ENCODE measurements at places on chromosomes 11 and 22. TPM values are rescaled to one million over a fixed set of nuclear protein-coding genes. Genes with fewer than 3 reads are reported as not detected.

Gene C22orf42
- total RNA-seq: not detected

DNA sequence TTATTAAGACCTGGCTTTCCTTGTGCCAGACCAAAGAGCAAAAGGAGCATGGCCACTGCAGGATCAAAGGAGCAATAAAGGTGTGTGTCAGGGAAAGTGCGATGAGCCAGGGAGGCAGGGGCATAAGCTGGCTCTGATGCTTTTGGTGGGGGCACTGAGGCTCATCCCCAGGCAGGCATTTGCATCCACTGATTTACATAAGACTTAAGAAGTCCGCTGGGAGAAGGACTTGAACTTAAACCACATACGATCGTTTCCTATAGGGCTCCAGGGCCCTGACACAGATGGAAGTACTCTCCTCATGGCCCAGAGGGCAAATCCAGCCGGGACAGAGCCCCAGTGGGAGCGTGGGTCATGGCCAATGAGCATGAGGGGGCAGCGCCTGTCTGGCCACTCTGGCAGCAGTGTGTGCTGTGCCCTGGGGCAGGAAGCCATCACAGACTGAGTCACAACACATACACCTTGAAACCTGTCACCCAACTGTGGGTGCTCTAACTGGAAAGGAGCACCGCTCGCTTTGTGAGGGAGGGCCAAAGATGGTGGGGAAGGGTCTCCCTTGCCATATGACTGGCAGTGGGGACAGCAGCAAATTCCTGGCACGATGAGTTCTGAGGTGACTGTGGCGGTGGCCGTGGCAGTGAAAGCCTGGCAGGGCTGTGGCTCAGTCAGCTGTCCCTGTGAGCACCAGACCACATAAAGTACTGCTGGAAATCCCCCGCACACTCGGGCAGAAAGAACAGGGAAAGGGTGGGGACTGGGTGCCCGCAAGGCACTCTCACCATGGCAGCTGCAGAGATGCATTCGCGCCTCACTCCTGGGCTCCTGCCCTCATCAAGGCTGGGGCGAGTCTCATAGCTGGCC lies 79.4 kb upstream of the LMO1 start:
- peak overlapping the region; percentile 9 for H3K4me3 ChIP-seq
- peaks cover 12% of the 10 kb centered on the region for H3K4me1 ChIP-seq
- H3K27ac ChIP-seq: peak overlapping the region; percentile 25

GRCh38 chr11:120645639-120646038 lies 134.1 kb downstream of the GRIK4 start:
- H3K36me3 ChIP-seq: no peaks in the 10 kb centered on the region
- no peak overlapping the region for H3K27ac ChIP-seq
- peaks cover 7% of the 10 kb centered on the region for H3K27me3 ChIP-seq
- DNase-seq: no peak

GRCh38 chr11:67033661-67034166 lies 10.8 kb downstream of the SYT12 start:
- peaks cover 40% of the 10 kb centered on the region for H3K27me3 ChIP-seq
- H3K27ac ChIP-seq: no peak overlapping the region
- H3K36me3 ChIP-seq: no peaks in the 10 kb centered on the region
- H3K4me3 ChIP-seq: no peak overlapping the region
- H3K4me1 ChIP-seq: no peaks in the 10 kb centered on the region

DNA sequence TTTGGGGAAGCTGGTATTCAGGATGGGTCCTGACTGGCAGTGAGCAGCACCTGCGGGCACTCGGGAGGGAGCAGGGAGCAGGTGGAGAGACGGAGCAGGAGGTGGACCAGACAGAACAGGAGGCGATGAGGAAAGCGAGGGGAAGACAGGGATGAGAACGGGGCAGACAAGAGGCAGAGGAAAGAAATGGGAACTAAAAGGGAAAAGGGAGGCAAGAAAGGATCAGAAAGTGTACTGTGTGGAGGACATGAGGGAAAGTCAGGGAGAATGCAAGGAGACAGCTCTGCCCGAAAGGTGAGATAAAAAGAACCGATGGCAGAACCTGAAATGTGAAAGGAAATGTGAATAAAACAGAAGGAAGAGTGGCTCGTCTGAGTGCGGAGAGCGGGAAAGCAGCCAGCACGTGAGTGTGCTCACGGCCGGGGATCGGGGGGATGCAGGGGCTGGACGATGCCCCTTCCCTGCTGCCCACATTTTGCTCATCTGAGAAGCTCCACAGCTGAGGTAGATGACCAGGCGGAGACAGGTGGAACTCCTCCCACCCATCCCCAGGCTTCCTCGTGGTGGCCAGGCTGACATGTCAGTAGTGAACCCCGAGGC lies 494.4 kb upstream of the B3GAT1 start:
- no peak for DNase-seq
- H3K36me3 ChIP-seq: no peaks in the 10 kb centered on the region
- no peaks in the 10 kb centered on the region for H3K4me1 ChIP-seq
- H3K4me3 ChIP-seq: no peak overlapping the region
- H3K27me3 ChIP-seq: peaks cover 18% of the 10 kb centered on the region

DNA sequence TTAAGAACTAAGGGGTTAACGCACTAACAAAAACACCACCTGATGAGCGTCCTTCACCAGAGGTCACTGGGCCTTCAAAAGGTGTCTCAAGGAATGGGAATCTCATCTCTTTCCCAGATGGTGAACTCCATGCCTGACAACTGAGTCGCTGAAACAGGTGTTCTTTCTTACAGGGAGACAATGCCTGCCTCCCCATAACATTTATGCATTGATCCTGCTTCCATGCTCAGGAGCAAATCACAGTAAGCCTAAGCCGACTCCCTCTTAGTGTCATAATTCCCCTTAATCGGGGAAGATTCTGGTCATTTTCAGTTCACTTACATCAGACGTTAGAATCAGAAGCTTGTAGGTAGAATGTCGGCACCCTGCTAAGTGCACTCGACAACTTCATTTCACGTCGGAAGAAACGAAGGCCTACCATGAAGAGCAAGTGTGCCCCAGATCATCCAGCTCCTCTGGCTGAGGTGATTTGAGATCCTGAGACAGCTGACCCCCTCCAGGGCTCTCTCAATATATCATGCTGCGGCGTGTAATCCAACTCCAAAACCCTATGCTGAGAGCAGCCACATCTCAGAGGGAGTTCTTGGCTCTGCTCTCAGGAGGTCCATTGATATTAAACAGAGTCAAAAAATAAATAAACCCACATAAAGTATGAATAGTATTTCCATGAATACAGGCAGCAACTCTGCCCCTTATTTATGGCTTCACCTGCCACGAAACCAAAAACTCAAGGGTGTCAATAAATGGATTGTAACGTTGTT lies 163.1 kb downstream of the LARGE1 start:
- no peaks in the 10 kb centered on the region for H3K4me1 ChIP-seq
- no peak overlapping the region for H3K4me3 ChIP-seq
- no peak for DNase-seq
- peaks cover 7% of the 10 kb centered on the region for H3K36me3 ChIP-seq
- no peak overlapping the region for H3K27ac ChIP-seq
- H3K27me3 ChIP-seq: no peaks in the 10 kb centered on the region

- no peak overlapping the region for H3K4me3 ChIP-seq
- H3K36me3 ChIP-seq: peaks cover 4% of the 10 kb centered on the region
- H3K4me1 ChIP-seq: peaks cover 2% of the 10 kb centered on the region
- DNase-seq: no peak
Observed at GRCh38 chr22:44848791-44849420, 96.5 kb downstream of the ARHGAP8 start.

- H3K36me3 ChIP-seq: no peaks in the 10 kb centered on the region
- H3K27ac ChIP-seq: no peak overlapping the region
- H3K27me3 ChIP-seq: no peaks in the 10 kb centered on the region
- no peak overlapping the region for H3K4me3 ChIP-seq
Observed at GRCh38 chr11:102081313-102081712, 28.9 kb upstream of the YAP1 start.

- H3K4me1 ChIP-seq: peaks cover 5% of the 10 kb centered on the region
- no peak overlapping the region for H3K4me3 ChIP-seq
- H3K36me3 ChIP-seq: no peaks in the 10 kb centered on the region
Observed at GRCh38 chr11:102761646-102762238, 18.7 kb downstream of the MMP10 start.

DNA sequence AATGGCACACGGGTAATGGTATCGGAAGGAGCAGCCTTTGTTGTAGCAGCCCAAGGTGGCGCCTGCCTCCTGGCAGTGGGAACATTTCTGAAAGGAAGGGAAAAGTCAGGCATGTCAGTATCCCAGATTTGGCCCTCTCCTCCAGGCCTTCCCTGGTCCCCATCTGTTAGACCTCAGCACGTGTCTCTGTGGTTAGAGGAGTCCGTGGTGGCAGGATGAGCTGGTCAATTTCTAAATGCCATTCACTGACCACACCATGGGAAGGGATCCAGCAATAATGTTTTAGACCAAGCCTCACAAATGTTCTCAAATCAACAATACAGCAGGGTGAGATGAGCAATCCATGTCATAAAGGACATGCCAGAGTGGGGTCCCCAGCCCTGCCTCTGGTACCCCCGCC lies 49.0 kb upstream of the CYP2D6 start:
- H3K4me3 ChIP-seq: peak overlapping the region; percentile 78
- no peak for DNase-seq
- H3K4me1 ChIP-seq: peaks cover 87% of the 10 kb centered on the region
- H3K27ac ChIP-seq: peak overlapping the region; percentile 64
- peaks cover 10% of the 10 kb centered on the region for H3K36me3 ChIP-seq

DNA sequence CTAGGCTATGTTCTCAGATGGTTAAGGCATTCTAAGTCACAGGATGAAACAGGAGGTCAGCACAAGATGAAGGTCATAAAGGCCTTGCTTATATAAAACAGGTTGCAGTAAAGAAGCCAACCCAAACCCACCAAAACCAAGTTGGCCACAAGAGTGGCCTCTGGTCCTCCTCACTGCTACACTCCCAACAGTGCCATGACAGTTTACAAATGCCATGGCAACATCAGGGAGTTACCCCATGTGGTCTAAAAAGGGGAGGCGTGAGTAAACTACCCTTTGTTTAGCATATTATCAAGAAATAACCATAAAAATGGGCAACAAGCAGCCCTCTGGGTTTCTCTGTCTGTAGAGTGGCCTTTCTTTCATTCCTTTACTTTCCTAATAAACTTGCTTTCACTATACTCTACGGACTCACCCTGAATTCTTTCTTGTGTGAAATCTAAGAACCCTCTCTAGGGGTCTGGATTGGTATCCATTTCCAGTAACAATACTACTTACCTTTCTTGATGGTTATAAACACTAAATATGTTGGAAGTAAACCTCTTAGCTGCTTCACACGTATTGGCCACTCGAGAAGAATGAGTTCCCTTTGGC lies 1237.9 kb downstream of the FAM181B start:
- no peak overlapping the region for H3K4me3 ChIP-seq
- H3K27me3 ChIP-seq: no peaks in the 10 kb centered on the region
- no peaks in the 10 kb centered on the region for H3K36me3 ChIP-seq
- H3K4me1 ChIP-seq: no peaks in the 10 kb centered on the region

DNA sequence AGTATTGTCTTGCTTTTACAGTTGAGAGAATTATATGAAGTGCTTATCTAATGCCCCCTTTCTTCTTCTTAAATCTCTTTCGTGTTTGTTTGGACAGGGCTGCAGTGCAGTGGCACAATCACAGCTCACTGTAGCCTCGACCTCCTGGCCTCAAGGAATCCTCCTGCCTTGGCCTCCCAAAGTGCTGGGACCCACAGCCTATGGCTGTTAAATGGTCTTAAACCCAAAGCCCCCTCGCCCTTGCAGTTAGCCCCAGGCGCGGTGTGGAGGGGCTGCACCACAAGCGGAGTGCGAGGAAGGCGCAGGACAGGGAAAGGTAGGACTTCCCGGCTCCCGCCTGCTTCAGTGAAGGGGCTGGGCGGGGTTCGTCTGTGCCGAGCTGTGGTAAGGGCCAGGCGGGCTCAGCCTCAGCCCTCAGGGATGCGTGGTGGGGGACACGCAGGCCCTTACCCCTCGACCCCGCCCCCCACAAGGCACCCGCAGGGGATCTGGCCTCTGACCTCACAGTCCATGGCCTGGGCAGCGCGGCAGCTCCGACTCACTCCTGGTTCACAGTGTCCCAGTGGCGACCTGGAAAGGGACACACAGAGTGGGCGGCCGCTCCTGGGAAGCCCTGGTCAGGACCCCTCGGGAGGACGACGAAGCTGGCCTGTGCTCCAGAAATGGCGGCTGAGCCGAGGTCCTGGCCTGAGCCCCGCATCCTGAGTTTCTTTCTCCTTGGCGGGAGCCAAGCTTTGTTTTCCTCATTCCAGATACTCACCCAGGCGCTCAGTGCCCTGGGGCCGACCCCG lies 24.5 kb downstream of the BID start:
- H3K27ac ChIP-seq: no peak overlapping the region
- no peak for DNase-seq
- no peak overlapping the region for H3K4me3 ChIP-seq
- H3K27me3 ChIP-seq: no peaks in the 10 kb centered on the region
- H3K36me3 ChIP-seq: no peaks in the 10 kb centered on the region

DNA sequence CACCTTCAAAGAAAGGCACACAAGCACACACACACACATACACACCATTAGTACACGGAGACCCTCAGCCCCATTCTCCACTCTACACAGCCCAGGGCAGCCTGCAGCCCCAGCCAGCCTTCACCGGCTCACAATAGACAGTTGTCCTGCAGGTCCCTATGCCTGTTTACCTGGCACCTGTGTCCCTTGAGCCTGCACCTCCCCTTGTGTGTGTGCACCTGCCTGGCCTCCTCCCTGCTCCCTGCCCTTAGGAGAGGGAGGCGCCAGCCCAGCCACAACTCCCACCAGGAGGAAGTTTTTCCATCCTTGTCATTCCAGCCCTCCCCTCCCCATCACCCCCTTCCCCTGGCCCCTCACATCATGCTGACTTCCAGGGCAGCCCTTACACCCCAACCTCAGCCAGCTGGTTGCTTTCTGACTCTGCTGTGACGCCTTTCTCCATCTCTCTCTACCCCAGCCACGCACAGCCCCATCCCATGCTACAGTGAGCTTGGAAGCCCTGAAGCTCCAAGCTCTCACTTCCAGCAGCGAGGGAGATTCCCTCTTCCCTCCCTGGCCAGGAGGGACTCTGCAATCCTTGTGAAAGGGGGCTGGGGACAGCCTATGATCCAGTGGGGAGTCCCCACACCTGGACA lies 4.4 kb downstream of the AHNAK start:
- peak overlapping the region; percentile 54 for H3K27ac ChIP-seq
- H3K4me3 ChIP-seq: peak overlapping the region; percentile 96
- no peak for DNase-seq
- H3K4me1 ChIP-seq: peaks cover 72% of the 10 kb centered on the region
- H3K36me3 ChIP-seq: peaks cover 1% of the 10 kb centered on the region

GRCh38 chr11:90661233-90661632 lies 438.4 kb upstream of the CHORDC1 start:
- no peaks in the 10 kb centered on the region for H3K4me1 ChIP-seq
- H3K27ac ChIP-seq: no peak overlapping the region
- H3K27me3 ChIP-seq: no peaks in the 10 kb centered on the region
- no peak for DNase-seq
- no peak overlapping the region for H3K4me3 ChIP-seq

- H3K4me3 ChIP-seq: no peak overlapping the region
- no peaks in the 10 kb centered on the region for H3K36me3 ChIP-seq
- no peak for DNase-seq
- peaks cover 15% of the 10 kb centered on the region for H3K4me1 ChIP-seq
- no peak overlapping the region for H3K27ac ChIP-seq
- peaks cover 17% of the 10 kb centered on the region for H3K27me3 ChIP-seq
Observed at GRCh38 chr11:2923446-2924375, 5.5 kb downstream of the PHLDA2 start.

All from activated T-cell treated with anti-CD3 and anti-CD28 coated beads, Interleukin-2, amount 50 U/mL, for 72 hours (primary cell).